NCI-H1417 (cell line): ENCODE measurements at places on chromosomes 5 and 9.

GRCh38 chr9:112809906-112810305, 59.3 kb downstream of the SNX30 start:
- DNase-seq = no peak

GRCh38 chr5:25439025-25439424, 794.2 kb upstream of the CDH10 start:
- DNase-seq = no peak

DNA sequence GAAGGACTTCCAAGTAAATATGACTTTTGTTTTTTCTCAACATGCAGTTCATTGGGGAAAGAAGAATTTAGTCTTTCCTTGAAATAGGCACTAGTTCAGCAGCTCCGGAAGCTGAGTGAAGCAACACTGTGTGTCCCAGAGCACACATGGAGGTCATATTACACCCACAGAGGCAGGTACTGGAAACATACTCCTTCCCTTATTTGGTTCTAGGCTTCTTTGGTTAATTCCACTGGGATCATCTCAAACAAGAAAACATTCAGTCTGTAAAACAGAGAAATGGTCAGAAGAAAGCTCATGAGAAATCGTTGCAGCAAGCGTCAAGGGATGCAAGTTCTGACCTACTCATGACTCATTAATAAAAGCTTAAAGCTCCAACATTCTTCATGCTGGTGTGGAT, 175.1 kb upstream of the PCSK5 start:
- DNase-seq = no peak

DNA sequence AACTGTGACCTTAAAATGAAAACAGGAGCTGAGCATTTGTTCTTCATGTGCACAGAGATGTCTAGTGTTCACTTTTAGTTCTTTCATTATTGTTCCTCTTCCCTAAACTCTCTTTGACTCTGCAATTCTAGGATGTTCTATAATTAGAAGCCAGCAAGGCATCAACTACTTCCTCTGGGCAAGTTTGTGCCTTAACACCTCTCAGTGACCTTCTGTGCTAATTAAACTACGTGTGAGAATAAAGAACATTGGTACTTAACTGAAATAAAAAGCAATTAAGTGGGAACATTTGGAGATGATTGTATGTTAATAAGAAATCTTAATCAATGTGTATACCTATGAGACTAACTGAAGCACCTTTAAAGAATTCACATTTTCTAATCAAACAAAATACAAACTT, 242.8 kb downstream of the RASEF start:
- DNase-seq = no peak

GRCh38 chr9:132487980-132488535, 78.0 kb downstream of the CFAP77 start:
- DNase-seq = no peak

- no peak for DNase-seq
These were observed 38.4 kb downstream of the NACC2 start for GRCh38 chr9:136056546-136057235.

- DNase-seq = peak; percentile 78
These were observed 12.4 kb upstream of the NFIB start for GRCh38 chr9:14326264-14326826.

DNA sequence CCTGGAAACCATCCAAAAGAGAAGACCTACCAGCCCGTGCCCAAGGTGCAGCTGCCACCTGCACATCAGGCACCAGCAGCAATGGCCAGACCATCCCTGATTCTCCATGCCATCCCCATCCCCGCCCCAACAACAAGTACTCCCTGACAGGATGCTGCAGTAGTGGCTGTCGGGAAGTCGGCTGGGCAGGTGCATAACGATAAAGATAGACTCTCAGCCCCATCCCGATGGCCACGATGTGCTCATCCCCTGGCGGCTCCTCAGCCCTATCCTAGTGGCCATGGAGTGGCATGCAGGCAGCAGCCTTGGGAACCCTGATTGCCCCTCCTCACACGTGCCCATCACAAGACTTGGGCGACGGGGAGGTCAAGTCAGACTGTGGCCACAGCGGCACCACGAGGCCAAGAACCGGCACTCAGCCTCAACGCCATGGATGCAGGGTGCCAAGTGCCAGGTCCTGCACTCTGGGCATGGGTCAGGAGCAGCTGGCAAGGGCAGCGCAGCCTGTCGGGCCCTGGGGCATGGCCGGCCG, 368.8 kb upstream of the SPATA31A5 start:
- DNase-seq = no peak

DNA sequence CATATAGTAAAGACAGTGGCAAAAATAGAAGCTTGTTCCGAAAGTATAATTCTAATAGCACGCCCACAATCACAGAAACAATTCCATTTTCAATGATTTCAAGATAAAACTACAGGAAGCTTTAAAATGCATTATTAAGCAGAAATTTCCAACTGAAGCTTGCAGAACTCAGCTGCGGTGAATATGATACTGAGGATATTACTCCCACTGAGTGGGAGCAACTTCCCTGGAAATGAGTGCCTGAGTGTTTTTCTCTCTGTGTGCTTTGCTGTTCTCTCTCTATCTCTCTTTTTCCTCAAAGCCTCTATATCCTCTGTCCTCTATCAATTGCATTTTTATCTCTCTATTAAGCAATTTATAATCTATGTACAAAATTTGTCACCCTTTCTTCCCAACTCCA, 187.5 kb upstream of the PRDM9 start:
- no peak for DNase-seq

- DNase-seq = peak; percentile 63
These were observed 22.4 kb upstream of the DEPDC1B start for GRCh38 chr5:60722416-60722815.

DNA sequence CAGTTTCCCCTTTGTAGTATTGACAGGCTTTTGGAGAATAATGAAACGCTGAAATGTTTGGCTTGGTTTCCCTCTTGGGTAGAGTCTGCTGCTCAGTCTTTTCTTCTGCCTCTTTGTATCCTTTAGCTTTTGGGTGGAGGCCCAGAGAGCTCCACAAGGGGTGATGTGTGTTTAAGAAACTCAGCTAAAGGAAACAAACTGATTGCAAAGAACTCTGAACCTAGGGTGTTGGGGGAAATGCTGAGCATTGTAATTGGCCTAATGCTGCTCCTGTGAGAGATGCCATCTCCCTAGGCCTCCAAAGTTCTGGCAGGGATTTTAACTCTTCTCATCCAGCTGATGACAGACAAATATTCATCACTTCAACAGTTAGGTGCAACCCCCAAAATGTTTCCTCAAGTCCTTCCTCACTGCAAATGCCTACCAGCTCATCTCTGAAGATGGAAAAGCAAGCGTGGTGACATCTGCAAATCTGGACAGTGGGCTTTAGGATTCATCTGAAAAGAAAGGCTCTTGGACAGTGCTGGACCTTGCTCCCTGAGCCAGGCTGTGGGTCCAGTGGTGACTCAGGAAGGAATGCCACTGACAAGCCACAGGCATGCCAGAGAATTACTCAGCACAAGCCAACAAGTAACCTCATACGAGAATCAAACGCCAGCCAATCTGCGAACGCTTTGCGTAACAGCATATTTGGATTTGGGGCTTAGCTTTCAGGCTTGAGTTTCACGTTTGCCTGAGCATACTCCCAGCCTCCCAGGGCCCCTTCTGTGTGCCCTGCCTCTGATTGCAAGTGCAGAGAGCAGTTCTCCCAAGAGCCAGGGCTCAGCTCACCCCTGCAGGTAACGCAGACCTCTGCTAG, 30.5 kb upstream of the ZSWIM6 start:
- DNase-seq = no peak
